ENCODE measurements at places on chromosomes 7 and 10. TPM values are rescaled to one million over a fixed set of nuclear protein-coding genes. Genes with fewer than 3 reads are reported as not detected.

The HPSE2 gene
- total RNA-seq: not detected

The OGDHL gene
- total RNA-seq: 0.15 TPM

The CC2D2B gene
- not detected for total RNA-seq

The NRG3 gene
- not detected for total RNA-seq
